ENCODE measurements at places on chromosomes 3 and 15.

GRCh38 chr3:183161552-183162336 lies 790 bp downstream of the LAMP3 start:
- no peak for DNase-seq

GRCh38 chr3:126448136-126448892 lies 27.4 kb downstream of the ZXDC start:
- no peak for DNase-seq

DNA sequence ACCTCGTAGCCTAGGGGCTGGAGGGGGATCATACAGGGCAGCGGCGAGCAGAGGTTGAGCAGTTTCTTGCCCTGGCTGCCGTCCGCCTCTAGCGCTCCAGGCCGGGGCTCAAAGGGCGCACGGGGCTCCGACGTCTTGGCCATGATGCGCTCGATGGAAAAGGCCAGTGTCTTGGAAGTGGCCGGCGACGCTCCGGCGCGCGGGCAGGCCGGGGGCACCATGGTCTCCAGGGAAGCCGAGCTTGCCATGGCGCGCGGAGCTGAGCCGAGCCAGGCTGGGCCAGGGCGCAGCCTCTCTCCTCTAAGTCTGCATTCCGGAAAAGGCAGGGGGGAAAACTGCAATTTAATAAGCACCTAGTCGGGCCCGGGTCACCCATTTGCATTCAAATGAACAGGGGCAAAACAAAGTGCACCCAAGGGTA lies 719 bp downstream of the FEZF2 start:
- no peak for DNase-seq

DNA sequence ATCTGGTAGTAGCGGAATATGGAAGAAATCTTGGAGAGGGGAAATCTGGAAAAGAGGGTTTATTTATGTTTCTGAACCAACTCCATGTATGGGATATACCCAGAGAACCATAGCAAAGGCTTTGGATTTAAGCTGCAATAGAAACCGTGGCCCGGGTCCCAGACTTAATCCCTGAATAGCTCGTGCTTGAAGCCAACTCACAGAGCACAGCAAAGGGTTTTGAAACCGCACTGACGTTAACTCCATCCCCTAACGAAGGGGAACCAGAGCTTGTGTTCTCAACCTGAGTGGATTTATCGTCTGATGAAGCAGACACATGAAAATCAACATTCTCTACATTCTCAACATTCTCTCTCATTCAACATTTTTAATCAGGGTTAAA lies 154.6 kb downstream of the APBA2 start:
- DNase-seq = no peak

- no peak for DNase-seq
Observed at GRCh38 chr3:188440340-188440972, 286.5 kb downstream of the LPP start.

- no peak for DNase-seq
Observed at GRCh38 chr3:151404316-151404715, 19.8 kb upstream of the P2RY12 start.

DNA sequence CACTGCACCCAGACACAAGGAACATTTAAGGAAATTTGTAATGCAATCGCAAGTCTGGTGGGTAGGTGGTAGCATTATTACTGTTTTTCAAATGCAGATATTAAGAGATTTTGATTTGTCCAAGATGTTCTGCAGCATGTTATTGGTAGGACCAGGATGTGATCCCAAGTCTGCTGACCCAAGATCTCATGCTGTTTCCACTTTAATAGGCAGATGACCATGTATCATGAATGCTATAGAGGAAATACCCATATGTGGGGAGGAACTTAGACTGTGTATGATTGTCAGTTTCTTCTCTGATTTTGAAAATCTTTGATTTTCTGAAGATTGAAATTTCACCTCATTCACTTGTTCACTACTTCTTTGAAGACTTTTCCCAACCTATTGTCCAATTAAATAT lies 28.7 kb downstream of the ATP6V1A start:
- DNase-seq = no peak

GRCh38 chr3:127923611-127924010 lies 8.6 kb downstream of the KBTBD12 start:
- no peak for DNase-seq

All from epithelial cell of prostate (primary cell).